ENCODE measurements at places on chromosomes 1 and 21. TPM values are rescaled to one million over a fixed set of nuclear protein-coding genes. Genes with fewer than 3 reads are reported as not detected.

RUNX3 gene
- 4.6 TPM for total RNA-seq

EFCAB7 gene
- 3.4 TPM for total RNA-seq

GNPAT gene
- 30.7 TPM for total RNA-seq

BATF3 gene
- not detected for total RNA-seq

MTMR11 gene
- total RNA-seq = 9.3 TPM

PDC gene
- not detected for total RNA-seq

CLCA4 gene
- total RNA-seq = 6.5 TPM

PAQR6 gene
- total RNA-seq = 0.71 TPM

TCHH gene
- total RNA-seq = not detected

ECM1 gene
- 28.6 TPM for total RNA-seq

KRTAP21-2 gene
- total RNA-seq = not detected

TMPRSS15 gene
- not detected for total RNA-seq

DPH5 gene
- total RNA-seq = 41.3 TPM

TDRD5 gene
- not detected for total RNA-seq

CNN3 gene
- 89.4 TPM for total RNA-seq

C1QC gene
- total RNA-seq = not detected

KCND3 gene
- under 0.01 TPM for total RNA-seq

EDN2 gene
- total RNA-seq = 2.8 TPM

C1orf226 gene
- total RNA-seq = 0.46 TPM

SPOCD1 gene
- total RNA-seq = 4.4 TPM

DMAP1 gene
- total RNA-seq = 23.5 TPM

TCP10L gene
- total RNA-seq = not detected

VAV3 gene
- total RNA-seq = 7.3 TPM

CHI3L1 gene
- total RNA-seq = 0.09 TPM

TNFRSF4 gene
- not detected for total RNA-seq

RGS8 gene
- not detected for total RNA-seq

MX1 gene
- total RNA-seq = 0.37 TPM

MTF1 gene
- total RNA-seq = 2.5 TPM

ERICH3 gene
- total RNA-seq = not detected

SLC25A33 gene
- 7.8 TPM for total RNA-seq

EDARADD gene
- total RNA-seq = 6.8 TPM

LCE2A gene
- not detected for total RNA-seq

S100A8 gene
- total RNA-seq = 1,254 TPM

HLX gene
- total RNA-seq = 0.42 TPM

EPHB2 gene
- 31.2 TPM for total RNA-seq

SLX9 gene
- 37.9 TPM for total RNA-seq

OR2L2 gene
- total RNA-seq = not detected

CASQ2 gene
- not detected for total RNA-seq

F13B gene
- total RNA-seq = not detected

RGS2 gene
- 36.7 TPM for total RNA-seq

Measured in airway epithelial cell (primary cell).